ENCODE measurements at places on chromosomes 12 and 14. TPM values are rescaled to one million over a fixed set of nuclear protein-coding genes. Genes with fewer than 3 reads are reported as not detected.

GRCh38 chr14:102396521-102396920 is 33.8 kb downstream of the TECPR2 start:
- DNase-seq = no peak

- DNase-seq = no peak
These were observed 144.8 kb downstream of the ASCL1 start for GRCh38 chr12:103102225-103102744.

DNA sequence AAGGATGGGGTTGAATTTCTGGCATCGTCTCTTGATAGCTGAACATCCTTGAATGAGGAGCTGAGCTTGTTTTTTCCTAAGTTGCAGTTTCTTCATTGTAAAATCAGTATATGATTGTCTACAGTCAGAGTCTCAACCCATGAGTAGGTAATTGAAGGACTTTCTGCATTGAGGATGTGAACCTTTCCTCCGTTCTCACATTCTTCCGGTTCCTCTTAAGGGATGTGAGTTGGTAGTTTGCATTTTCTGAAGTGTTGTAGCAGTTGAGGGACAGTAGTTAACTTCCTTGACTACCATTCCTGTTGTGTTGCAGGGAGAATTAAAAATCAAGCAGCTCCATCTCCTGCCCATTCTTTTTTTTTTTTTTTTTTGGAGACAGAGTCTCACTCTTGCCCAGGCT is 19.1 kb downstream of the TPCN1 start:
- peak; percentile 61 for DNase-seq

- no peak for DNase-seq
These were observed 36.2 kb downstream of the HSP90AA1 start for GRCh38 chr14:102050625-102051024.

GRCh38 chr12:21434699-21435098 is 2.8 kb upstream of the PYROXD1 start:
- DNase-seq = no peak

The SLC10A1 gene
- not detected for total RNA-seq

DNA sequence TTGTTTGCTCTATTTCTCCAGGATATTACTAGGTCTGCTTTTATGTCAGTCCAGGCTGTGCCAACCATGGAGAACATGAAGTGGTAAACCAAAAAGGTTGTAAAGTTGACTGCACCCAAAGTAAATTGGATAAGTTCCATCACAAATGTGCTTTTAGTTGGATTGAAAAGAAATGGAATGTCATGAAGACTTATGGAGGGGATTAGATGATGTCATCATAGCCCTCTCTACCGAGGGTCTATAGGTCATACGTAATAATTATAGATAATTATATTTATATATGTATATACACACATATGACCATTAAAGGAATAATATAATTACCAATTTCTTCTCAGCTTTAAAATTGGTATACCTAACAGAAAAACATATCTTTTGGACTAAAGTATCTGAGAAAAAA is 714.9 kb downstream of the NOVA1 start:
- DNase-seq = no peak

GRCh38 chr12:103369929-103370328 is 125.8 kb downstream of the C12orf42 start:
- no peak for DNase-seq

DNA sequence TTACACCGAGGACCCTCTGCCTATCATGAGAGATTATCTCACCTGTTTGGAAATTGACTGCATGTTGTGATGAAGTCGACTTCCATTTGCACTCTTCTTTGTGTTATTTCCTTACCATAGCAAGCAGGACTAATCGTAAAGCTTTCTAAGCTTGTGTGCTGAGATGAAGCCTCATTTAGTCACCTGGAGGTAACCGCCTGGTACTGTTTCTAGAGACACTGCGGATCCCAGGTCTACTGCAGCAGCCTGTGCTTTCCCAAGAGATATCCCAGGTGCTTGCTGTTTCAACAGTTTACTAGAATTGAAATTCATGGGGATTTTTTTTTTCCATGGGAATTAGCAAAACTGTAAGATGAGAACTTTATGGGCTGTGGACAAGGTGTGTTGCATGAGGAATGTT is 131.8 kb downstream of the PTPRR start:
- no peak for DNase-seq

The PHLDA1 gene
- total RNA-seq = 2.1 TPM

- peak; percentile 43 for DNase-seq
These were observed 50.0 kb downstream of the SPRING1 start for GRCh38 chr12:116687888-116688287.

- DNase-seq = no peak
These were observed at the start of gene PRR4 for GRCh38 chr12:10849425-10849878. PRR4 (minus strand) TSS chr12:10849475; CDS start chr12:10849437, 38 bp downstream.

The OTX2 gene
- not detected for total RNA-seq

DNA sequence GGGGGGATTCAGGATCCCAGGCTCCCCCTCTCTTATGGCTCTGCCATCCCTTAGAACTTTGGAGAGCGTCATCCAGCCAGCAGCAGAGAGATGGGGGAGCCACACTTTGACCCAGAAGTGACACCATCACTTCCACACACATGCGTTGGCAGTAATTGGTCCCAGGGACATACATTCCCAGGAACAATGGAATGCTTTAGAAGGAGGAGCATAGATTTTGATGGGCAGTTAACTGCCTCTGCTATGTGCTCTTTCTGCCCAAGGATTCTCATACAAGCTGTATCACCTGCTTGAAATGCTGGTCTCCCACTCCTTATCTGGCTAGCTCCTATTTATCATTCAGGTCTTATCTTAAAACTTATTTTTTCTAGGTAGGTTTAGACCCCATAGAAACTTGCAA is 109.0 kb upstream of the RPH3A start:
- no peak for DNase-seq

The CD4 gene
- not detected for total RNA-seq

Data from OCI-LY7 (cell line).